ENCODE measurements at places on chromosomes 11 and 22.

DNA sequence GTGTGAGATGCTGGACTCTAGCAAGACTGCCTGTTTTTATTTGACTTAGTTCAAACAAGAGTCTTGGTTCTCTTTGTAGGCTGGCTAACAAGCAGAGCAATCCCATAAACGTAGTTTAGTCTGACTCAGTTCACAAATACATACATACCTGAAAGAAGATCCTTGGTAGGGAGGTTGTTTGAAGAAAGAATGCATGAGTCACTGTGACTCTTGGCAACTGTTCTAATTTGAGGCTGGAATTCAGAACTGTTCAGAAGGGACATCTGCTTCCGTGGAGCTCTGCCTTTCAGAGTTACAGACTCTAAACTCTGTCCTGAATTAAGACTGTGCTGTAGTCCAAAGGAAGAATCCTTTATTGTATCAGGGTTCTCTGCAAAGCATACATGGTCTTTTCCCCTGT is 32.2 kb downstream of the C2CD3 start:
- DNase-seq, result no peak

DNA sequence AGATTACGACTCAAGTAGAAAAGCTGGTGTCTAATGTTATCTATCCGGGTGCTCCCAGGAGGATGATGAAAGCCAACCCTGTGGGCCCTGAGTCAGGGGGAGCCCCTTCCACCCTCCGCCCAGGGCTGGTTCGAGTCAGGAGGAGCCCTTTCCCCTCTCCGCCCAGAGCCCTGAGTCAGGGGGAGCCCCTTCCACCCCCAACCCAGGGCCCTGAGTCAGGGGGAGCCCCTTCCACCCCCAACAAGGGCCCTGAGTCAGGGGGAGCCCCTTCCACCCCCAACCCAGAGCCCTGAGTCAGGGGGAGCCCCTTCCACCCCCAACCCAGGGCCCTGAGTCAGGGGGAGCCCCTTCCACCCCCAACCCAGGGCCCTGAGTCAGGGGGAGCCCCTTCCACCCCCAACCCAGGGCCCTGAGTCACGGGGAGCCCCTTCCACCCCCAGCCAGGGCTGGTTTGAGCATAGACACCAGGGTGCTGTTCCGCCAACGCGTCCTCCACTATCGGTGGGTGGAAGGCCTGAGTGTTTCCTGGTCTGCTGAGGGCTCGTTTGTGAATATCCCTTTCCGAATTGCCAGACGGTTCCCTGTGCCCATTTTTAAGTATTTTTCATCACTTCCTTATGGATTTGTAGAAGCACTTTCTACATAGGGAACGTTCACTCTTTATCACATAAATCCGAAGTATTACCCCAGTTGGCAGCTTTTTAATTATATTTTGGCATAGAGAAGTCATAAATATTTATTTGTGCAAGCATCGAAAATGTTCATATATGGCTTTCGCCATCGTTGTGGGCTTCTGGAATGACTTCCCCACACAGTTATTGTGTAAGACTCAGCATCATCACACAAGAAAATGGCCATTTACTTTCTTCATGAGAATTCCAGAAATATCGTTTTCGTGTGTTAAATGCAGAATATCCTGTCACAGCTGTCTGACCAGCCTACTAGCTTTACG is 380.6 kb downstream of the BRD1 start:
- DNase-seq, result peak; percentile 61

GRCh38 chr11:13861411-13861810 is 101.1 kb upstream of the SPON1 start:
- DNase-seq, result no peak

GRCh38 chr11:16843294-16843693 is 104.8 kb downstream of the C11orf58 start:
- no peak for DNase-seq

DNA sequence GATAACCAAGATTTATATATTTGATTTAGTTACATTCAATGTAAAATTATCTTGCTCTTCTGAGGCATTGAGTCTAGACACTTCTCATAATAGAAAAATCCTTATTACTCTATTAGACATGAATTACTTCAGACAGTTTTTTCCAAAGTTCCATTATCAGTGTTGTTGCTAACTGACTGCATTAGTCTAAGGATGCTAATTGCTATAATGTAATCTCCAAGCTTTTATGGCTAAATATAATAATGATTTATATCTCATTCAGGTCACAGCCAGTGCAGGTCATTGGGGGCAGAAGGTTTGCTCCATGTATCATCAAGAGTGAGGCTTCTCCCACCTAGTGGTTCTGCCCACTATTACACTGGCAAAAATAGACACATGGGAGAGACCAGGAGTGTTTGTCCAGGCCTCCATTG is 377.2 kb upstream of the DDI1 start:
- DNase-seq, result no peak

DNA sequence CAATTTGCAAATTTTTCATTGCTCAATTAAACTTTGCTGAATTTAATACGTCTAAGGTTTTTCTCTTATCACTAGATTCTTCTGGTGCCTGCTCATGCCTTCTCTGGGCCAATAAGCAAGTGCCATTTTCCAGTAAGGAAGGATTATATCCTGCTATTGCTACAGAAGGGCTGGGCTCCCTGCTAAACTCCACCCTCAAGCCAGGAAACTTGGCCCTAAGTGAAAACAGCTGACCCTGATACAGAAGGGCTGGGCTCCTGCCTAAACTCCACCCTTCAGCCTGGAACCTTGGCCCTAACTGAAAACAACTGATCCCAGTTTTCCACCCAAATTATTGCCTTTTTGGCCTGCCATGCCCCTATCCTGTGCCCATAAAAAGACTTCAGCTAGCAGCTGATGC is 385.3 kb downstream of the DYNC2H1 start:
- DNase-seq, result no peak

DNA sequence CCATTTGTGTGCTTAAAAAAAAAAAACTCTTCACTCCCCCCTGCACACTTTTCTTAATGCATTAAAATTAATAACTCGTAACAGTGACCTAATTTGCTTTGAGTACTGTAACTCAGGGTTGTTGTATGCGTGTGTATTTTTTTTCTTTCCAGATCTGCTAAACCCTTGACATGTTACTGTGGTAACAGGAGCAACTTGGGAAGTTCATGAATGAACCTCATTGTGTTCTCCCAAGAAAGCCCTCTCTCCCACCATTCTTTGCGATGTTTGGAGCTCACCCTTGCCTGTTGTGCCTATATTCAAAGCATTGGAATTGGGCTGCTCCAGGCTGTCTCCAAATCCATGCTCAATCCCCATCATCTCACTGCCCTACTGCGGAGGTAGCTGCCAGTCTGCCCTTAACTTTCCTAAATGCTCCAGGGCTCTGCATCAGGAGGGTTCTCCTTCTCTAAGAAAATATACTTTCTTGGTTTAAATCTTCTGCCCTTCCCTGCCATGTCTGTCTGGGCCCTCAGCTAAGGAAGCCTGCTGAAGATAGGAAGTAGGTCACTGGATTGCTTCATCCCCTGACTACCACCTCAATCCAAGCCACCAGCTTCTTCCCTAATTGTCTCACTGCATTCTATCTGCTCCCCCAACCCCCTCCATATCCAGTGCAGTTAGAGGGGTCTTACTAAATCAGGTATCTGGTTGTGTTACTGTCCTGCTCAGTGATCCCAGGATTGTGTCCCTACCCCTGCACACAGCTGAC is 70.3 kb downstream of the KIRREL3 start:
- DNase-seq, result no peak

GRCh38 chr11:15819679-15820286 is 536.6 kb downstream of the SOX6 start:
- DNase-seq, result peak; percentile 46

GRCh38 chr11:46240371-46240770 is 37.1 kb upstream of the CREB3L1 start:
- DNase-seq, result no peak

GRCh38 chr11:8989453-8989852 is 14.3 kb downstream of the NRIP3 start:
- DNase-seq, result no peak

- no peak for DNase-seq
Observed at GRCh38 chr11:62513626-62514025, 33.0 kb downstream of the AHNAK start.

DNA sequence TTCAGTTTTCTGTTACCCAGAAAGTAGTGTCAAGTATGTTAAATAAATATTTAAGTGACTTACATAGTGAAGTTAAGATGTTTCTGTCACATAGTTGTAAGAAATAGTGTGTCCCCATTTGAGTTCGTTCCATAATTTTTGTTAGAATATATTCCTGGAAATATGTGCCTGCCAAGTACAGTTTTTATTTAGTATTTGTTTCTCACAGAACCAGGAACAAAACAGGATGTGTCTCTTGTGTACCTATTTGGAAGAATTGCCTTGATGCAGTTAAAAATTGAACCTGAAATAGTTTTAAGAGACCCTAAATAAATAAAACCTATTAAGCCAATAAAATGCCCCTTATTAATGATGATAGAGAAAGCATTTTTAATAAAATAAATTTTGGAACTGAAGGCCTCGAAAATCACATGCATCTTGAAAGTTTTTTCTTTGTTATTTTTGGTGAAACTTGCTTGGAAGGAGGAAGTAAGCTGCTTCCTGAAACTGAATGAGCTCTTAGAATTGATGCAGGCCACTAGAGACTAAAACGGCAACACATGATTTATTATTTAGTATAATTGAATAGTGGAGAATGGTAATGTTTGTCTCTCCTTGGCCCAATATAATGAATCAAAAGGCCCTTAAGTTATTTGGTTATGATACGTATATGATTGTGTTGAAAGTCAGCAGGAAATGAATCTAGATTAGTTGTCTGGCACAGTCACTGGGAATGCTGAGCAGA is 55.9 kb downstream of the SWAP70 start:
- no peak for DNase-seq

GRCh38 chr11:38278457-38279141 is 1680.6 kb upstream of the RAG2 start:
- no peak for DNase-seq

DNA sequence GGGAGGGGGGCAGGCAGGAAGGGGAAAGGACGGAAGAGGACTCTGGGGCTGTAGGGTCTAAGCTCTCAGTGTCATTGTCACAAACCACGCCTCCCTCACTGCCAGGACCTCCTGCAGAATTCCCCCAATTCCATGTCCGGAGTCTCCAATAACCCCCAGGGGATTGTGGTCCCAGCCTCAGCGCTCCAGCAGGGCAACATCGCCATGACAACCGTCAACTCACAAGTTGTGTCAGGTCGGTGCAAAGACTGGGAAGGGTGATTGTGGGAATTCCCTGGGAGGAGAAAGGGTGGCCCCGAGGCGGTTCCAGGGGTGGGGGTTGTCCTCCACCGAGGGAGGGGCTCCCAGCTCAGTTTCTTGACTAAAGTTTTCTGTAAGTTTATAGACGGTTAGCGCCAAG is 86.0 kb downstream of the FEZ1 start:
- DNase-seq, result no peak

GRCh38 chr11:74366576-74366975 is 31.7 kb downstream of the PGM2L1 start:
- DNase-seq, result no peak

DNA sequence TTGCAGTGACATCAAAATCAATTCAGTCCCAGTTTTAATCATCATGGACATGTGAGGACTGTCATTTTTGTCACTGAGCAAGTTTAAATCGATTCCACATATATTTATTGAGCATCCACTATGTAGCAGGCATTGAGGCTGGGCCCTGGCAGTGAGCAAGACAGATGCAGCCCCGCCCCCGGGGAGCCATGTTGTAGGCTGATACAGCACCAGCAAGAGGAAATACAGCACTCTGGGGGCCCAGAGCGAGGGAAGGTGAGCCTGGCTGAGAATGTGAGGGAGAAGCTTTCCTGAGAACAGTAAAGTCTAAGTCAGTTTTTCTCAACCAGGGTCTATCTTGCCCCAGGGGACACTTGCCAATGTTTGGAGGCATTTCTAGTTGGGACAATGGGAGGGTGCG is 108.6 kb upstream of the ASPHD2 start:
- no peak for DNase-seq

- no peak for DNase-seq
Observed at GRCh38 chr22:49417833-49418232, 409.8 kb downstream of the BRD1 start.

- DNase-seq, result no peak
Observed at GRCh38 chr11:78168539-78169477, 19.6 kb downstream of the KCTD21 start.

GRCh38 chr22:22528780-22529179 is 8.7 kb upstream of the ZNF280A start:
- no peak for DNase-seq

GRCh38 chr22:41905411-41906202 is 9.3 kb downstream of the SHISA8 start:
- no peak for DNase-seq

DNA sequence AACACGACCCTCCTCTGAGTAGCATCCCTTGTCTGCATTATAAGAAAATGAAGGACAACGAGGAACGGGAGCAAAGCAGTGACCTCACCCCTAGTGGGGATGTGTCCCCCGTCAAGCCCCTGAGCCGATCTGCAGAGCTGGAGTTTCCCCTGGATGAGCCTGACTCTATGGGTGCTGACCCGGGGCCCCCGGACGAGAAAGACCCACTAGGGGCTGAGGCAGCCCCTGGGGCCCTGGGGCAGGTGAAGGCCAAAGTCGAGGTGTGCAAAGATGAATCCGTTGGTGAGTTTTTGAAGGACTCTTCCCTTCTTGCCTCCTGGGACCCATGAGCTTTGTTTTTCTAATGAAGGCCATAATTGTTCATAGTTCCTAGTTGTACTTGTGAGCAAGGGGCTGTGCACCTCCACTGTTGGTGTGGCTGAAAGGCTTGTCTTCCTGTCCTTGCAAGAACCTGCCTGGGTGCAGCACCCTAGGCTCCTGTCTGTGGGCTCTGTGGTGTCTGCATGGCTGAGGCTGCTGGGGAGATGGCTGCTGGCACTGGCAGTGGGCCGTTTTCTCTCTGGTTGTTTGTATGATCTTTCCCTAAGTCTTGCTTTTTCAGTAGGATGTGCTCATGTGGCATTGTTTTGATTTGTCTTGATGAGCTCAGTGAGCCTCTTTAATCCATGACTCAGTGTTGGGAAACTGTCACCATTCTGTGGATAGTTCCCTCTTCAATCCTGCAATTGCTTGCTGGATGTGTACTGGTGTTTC is 10.1 kb downstream of the DGCR8 start:
- no peak for DNase-seq

GRCh38 chr11:118006153-118006534 is 19.9 kb downstream of the IL10RA start:
- peak; percentile 21 for DNase-seq

GRCh38 chr11:43868852-43869567 is 11.6 kb upstream of the ALKBH3 start:
- peak; percentile 41 for DNase-seq

- DNase-seq, result no peak
Observed at GRCh38 chr11:64778223-64778472, 194 bp downstream of the SF1 start.

GRCh38 chr11:117075186-117075585 is 23.0 kb downstream of the SIK3 start:
- DNase-seq, result no peak

DNA sequence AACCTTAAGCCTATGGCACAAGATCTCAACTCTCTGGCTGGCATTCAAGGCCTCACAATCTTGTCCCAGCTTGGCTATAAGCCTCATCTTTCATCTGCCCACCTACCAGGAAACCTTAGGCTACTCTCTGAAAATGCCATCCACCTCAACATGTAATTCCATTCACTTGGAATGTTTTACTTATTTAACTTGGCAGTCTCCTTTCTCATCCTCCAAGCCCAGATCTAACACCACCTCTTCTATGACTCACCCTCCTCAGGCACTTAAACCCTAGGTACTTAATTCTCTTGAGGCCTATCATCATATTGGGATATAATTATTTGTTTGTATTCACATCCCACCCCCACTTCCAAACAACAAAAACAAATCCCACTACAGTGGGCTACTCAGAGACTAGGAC is 15.0 kb downstream of the POGLUT3 start:
- DNase-seq, result no peak

Measured in activated T-cell treated with anti-CD3 and anti-CD28 coated beads, Interleukin-2, amount 50 U/mL, for 48 hours (primary cell).